Kidney capillary endothelial cell (primary cell): ENCODE measurements at places on chromosomes 11 and 22.

GRCh38 chr22:17501679-17502285 is 61.5 kb upstream of the SLC25A18 start:
- DNase-seq: peak; percentile 60

DNA sequence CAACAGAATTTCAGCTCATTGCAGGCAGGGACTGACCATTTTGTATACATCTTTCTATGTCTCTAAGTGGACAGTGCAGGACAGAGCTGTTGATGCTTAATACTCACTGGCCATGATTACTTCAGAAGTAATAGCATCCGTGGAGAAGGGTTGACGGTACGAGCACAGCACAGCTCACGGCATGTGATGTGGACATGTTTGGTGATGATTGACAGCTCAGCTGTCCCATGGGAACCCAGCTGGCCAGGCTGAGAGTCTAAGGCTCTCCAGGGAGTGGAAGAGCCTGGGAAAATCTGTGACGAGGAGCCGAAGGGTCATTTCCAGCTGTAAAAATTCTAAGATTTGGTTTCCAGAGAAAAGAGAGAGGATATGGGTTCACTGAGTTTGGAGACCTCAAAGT is 198.2 kb downstream of the SNX19 start:
- no peak for DNase-seq

GRCh38 chr22:19857382-19857781 is 2.7 kb upstream of the GNB1L start:
- DNase-seq: no peak

DNA sequence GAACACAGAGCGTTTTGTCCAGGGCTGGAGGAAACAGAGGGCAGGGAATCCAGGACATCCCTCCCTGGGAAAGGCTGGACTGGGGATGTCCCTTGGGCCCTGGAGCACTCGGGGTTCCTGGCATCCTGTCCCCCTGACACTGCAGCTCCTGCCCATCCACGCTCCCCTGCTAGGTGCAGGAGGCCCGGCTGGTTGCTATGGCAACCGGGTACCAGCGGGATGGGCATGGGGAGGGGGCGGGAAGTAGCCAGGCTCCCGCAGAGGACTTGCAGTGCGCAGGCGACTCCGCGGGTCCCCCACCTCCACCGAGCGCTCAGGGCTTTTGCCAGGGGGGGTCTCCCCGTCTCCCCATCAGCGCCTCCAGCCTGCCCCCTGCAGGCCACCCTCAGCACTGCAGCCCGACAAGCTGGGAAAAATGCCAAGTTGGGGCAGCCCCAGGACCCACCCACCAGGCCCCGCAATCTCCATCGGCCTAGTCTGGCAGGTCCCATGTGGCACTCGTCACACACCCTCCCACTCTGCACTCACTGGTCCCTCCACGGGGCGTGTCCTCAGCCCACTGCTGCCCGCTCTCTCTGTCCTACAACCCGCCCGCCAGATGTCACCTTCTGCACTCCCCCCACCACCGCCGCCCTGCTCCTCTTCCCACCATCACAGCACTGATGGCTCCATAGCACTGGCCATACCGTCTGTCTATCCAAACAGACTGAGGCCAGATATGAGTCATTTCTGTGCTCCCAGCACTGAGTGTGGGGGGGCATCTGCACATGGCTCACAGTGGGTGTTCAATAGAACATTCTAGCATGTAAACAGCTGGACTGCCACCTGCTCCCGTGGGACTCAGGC is 31.5 kb downstream of the KIAA0930 start:
- peak; percentile 31 for DNase-seq

GRCh38 chr11:413120-414081 is 1.4 kb downstream of the SIGIRR start:
- DNase-seq: no peak

DNA sequence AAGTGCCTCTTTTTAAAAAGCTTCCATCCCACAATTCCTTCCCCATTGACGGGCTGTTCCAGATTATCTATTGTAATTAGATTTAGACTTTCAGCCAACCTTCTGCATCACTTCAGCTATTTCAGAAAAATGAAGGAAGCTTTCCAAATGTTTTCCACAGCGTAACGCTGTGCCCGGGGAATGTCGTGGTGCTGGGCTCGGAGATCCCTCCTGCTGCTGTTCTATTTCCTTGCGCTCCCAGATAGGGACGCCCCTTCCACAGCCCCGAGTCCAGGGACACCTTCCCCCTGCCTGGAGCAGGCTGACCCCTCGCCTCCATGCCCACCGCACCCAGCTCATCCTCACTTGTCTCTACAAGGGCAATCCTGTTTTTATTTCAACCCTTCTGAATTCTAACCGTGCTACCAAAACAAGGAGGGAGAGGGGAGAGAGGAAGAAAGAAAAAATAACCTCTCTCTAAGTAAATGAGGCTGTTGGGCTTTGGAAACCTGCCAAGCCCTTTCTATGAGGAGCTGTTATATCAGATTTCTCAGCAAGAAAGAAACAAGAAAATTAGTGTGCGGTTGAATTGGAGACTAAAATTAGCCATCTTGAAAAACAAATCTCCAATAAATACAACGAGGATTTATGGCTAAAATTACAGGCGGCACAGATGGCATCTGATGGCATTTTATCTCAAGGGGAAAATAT is 366.9 kb downstream of the BRD1 start:
- DNase-seq: no peak

- no peak for DNase-seq
Measured at GRCh38 chr22:17217179-17217578, 2.1 kb downstream of the ADA2 start.

DNA sequence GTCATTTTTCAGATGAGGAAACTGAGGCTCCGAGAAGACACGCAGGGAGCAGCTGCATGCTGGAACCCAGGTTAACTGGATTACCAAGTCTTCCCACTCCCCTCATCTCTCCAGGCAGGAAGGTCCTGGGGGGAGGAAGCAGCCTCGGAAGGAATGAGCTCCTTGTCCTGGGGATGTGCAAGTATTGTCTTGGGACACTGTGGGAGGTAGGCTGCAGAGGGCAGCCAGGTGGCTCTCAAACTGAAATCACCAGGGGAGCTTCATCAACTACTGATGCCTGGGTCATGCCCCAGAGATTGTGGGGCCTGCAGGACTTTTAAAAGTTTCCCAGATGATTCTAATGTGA is 7.6 kb downstream of the GDPD5 start:
- DNase-seq: no peak

GRCh38 chr11:11441091-11441490 is 88.0 kb upstream of the CSNK2A3 start:
- DNase-seq: no peak

DNA sequence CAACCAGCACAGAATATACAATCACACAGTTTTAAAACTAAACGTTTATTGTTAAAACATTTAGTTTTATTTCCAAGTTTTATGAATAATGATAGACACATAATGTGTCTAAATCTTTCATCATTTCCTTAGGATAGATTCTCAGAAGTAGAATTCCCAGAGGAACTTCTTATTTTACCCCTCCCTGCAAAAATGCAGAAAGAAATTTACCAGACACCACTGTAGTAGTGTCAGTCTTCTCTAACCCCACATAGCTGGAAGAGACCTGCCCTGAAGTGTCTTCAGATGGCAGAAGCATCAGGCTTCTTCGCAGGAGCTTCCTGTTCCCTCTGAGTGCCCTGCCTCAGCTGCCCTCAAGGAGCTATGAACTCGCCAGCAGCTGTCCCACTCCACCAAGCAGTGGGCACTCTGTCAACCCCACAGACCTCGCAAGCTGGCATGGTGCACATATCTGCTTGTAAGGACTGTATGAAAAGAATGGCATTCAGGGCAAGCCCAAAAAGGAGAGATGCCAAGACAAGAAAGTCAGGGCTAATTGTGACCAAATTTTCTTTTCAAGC is 28.5 kb upstream of the PAK1 start:
- no peak for DNase-seq

DNA sequence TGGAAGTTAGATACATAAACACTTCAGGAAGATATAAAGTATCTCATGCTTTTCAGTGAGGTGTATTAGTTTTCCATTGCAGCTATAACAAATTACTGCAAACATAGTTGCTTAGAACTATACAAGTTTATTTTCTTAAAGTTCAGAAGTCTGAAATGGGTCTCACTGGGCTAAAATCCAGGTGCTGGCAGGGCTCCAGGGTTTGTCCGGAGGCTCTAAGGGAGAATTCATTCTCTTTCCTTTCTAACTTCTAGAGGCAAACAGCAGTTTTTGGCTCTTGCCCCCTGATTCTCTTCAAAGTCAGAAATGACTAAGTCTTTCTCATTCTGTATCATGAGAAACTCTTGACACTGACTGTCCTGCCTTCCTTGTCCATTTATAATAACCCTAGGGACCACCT is 138.8 kb downstream of the AASDHPPT start:
- DNase-seq: no peak

DNA sequence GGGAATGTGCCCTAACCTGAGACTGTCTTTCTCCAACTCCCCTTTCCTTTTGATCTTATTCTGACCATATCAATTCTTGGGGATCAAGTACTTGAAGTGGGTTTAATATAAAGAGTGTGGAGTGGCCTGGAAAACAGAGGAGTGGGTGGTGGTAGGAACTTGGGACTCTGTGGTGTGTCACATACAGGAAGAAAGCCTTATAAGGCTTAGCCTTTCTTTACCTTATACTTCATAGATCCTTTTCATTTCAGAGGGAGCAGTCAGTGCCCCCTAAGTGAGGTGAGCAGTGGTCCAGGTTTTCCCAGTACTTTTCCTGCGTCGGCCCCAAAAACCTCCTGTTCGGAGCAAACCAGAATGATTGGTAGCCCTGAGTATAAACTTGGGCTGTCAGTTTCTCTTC is 486 bp downstream of the OOSP1 start:
- no peak for DNase-seq

- no peak for DNase-seq
Measured at GRCh38 chr22:23058063-23058462, 12.3 kb upstream of the GNAZ start.

GRCh38 chr22:35752006-35752862 is 34.6 kb downstream of the APOL5 start:
- no peak for DNase-seq

GRCh38 chr11:17719028-17719937 is at the start of gene MYOD1:
TSS of gene MYOD1 (plus strand) at chr11:17719571. CDS start at chr11:17719783, 212 bp downstream.
- DNase-seq: no peak

DNA sequence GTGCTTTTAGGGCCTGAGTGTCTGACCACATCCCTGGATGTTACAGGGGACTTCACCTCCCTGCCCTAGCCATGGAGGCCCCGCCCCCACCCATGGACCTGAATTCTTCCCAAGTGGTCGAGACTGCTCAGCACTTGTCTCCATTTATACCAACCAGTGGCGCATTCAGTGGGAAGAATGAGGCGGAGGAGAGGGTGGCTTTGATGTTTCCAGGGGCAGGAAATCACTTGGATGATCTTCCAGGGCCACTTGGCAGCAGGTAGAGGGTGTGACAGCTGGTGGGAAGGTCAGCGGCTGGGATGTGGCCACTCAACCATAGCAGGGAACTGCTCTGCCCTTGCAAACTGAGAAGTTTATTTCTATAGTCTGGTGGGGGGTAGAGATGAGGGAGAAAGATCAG is 155.1 kb upstream of the BLID start:
- DNase-seq: no peak

- no peak for DNase-seq
Measured at GRCh38 chr11:114183044-114183511, 113.1 kb upstream of the NNMT start.

GRCh38 chr11:61343792-61344745 is 11.0 kb downstream of the TKFC start:
- no peak for DNase-seq

- DNase-seq: no peak
Measured at GRCh38 chr22:48503876-48504275, 1323.8 kb downstream of the BRD1 start.

DNA sequence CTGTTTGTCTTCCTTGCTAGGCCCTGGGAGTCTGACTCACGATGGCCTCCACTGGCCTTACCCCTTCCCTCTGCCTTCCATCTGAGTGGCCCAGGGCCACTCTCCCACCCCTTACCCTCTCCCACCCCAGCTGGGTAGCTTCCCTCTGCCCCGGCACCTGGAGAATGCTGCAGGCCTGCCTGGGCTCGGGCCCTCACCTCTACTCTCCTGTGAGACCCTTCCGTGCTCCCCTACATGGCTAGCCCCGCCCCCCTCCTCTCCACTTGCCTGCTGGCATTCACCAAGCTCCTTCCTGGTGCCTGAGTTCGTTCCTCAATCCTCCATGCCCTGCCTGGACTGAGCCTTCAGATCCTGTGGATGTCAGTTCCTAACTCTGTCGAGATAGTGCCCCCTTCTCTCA is 8.7 kb downstream of the RAB36 start:
- DNase-seq: no peak

DNA sequence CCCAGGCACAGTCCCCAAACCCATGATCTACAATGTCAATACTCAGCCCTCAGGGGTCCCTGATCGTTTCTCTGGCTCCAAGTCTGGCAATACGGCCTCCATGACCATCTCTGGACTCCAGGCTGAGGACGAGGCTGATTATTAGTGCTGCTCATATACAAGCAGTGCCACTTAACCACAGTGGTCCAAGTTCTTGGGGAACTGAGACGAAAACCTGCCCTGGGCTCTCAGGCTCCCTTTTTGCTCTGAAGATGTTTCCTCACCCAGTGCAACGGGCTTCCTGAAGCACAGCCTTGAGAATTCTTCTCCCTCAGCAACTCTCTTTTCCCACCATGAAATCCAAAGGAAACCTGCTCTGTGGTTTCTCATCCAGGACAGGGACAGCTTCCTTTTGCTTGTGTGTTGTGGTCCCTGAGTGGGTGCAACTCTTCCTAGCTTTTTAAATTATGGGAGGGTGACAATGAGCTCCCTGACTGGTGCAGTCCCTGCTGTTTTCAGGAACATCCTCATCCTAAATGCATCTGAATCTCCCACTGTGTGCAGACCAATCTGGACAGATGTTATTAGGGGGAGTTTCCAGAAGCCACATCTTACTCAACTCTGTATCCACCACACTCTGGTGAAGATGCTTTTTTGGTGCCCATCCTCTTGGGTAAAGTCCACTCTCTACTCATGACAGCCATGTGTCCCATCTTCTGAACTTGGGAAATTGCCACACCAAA is 30.6 kb upstream of the IGLL5 start:
- no peak for DNase-seq

GRCh38 chr11:64185175-64185692 is 737 bp upstream of the STIP1 start:
- DNase-seq: peak; percentile 72
